ENCODE measurements at places on chromosomes 12 and 14. TPM values are rescaled to one million over a fixed set of nuclear protein-coding genes. Genes with fewer than 3 reads are reported as not detected.
A peak's percentile ranks its signal among the peaks of the same experiment; 100 is the strongest.

DNA sequence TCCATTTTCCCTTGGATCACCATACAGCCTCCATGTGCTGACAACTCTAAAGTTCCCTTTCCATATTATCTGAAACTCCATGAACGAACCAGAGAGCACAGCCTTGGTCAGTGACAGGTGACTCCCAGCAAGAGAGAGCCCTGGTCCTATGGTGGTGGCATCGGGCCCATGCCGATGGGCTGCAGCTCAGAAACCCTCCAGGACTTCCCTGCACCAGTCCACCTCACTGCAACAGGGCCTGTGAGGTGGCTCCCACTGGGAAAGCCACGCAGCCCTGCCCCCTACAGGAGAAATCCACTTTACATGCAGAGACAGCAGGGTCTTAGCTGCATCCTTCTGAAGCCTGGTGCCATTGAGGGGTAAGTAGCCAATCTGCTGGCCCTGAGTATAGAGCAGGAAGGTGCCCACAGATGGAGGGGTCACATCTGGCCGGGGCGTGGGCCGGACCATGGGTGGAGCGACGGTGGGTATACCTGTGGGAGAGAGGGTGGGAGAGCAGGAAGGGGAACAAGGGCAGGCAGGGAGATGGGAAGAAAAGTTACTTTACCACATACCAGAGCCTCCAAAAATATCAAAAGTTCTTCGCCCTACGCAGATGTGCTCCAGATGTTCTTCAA, 24.7 kb downstream of the RTRAF start:
- H3K4me3 ChIP-seq = no peak overlapping the region
- peaks cover 3% of the 10 kb centered on the region for H3K4me1 ChIP-seq
- H3K36me3 ChIP-seq = peaks cover 15% of the 10 kb centered on the region
- no peak for DNase-seq
- H3K27me3 ChIP-seq = peaks cover 10% of the 10 kb centered on the region
- no peak overlapping the region for H3K27ac ChIP-seq

DNA sequence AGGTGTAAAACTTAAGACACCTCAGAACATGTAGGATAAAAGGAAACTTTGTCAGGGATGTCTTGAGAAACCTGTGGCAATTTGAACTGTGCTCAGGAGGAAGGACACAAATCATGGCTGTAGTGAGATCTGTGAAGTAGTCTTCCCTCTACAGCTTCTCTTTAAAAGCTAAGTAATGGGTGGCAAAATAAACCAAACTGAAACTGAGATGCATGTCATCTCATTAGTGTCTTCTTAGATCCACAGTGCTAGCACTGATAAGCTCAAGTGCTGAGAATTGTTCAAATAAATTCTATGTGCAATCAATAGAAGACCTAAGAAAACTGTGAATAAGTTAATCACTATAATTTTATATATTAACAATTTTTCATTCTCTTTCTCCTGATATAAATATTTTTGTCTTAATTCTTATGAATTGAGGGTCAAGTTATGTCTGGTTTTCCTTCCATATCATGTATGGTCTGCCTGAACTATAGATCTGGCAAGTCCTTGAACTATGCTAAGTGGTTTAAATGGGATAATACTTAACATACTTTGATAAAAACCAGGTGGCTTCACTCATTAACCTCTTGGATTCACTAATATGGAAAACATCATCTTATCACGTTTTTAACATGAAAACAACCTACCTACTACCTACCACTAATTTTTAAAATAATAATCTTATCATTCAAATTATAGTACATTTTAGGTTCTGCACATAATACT, 27.2 kb downstream of the SYT1 start:
- no peaks in the 10 kb centered on the region for H3K27me3 ChIP-seq
- no peaks in the 10 kb centered on the region for H3K4me1 ChIP-seq
- DNase-seq = no peak
- no peak overlapping the region for H3K27ac ChIP-seq

- no peaks in the 10 kb centered on the region for H3K27me3 ChIP-seq
- no peak for DNase-seq
- no peak overlapping the region for H3K4me3 ChIP-seq
- peaks cover 17% of the 10 kb centered on the region for H3K4me1 ChIP-seq
These were observed 4.6 kb downstream of the CCDC85C start for GRCh38 chr14:99599393-99599792.

- DNase-seq = peak; percentile 10
- peaks cover 6% of the 10 kb centered on the region for H3K4me1 ChIP-seq
- peak overlapping the region; percentile 41 for H3K4me3 ChIP-seq
- no peaks in the 10 kb centered on the region for H3K36me3 ChIP-seq
- no peak overlapping the region for H3K27ac ChIP-seq
These were observed 3.4 kb downstream of the CKB start for GRCh38 chr14:103519043-103519836.

DNA sequence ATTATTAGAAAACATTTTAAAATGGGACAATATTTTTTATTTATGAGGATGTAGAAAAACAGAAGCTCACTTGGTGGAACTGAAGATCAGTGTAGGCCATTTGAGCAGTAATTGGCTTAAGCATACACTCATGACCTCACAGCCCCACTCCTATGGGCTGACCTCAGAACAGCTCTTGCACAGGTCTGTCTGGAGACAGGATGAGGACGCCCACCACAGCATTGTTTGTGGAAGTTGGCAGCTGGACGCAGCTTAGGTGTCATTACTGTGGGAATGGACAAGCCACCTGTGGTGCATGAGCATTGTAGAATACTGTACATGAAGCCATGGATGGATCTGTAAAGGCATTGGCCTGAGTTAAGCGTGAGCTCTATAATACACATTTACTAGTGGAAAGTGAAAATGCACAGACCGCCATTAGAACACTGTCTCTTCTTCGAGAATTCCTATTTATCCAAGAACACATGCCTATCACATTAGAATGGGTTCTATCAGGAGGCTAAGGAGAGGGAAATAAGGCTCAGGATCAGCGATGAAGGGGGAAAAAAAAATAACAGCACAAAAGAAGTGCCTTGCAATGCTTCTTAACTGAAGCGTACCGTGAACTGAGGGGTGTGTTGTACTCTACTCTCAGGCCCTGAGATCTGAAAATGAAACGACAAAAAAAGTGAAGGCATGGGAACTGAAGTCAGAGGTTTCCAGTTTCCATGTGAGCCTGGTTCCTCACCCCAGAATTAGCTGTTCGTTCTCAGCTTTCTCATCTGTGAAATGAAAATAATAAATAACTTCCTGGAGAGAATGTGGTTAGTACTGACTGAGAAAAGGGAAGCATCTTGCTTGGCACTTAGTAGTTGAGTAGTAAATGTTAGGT, 33.6 kb downstream of the KCNA1 start:
- no peaks in the 10 kb centered on the region for H3K36me3 ChIP-seq
- H3K4me3 ChIP-seq = no peak overlapping the region
- DNase-seq = no peak
- H3K27ac ChIP-seq = no peak overlapping the region

- peaks cover 23% of the 10 kb centered on the region for H3K27me3 ChIP-seq
- H3K4me1 ChIP-seq = no peaks in the 10 kb centered on the region
- no peak for DNase-seq
These were observed 35.5 kb downstream of the CCDC60 start for GRCh38 chr12:119369907-119370546.

GRCh38 chr14:104805326-104805678, 4.4 kb downstream of the ZBTB42 start:
- no peaks in the 10 kb centered on the region for H3K27me3 ChIP-seq
- H3K4me1 ChIP-seq = no peaks in the 10 kb centered on the region
- no peak for DNase-seq
- H3K27ac ChIP-seq = no peak overlapping the region

DNA sequence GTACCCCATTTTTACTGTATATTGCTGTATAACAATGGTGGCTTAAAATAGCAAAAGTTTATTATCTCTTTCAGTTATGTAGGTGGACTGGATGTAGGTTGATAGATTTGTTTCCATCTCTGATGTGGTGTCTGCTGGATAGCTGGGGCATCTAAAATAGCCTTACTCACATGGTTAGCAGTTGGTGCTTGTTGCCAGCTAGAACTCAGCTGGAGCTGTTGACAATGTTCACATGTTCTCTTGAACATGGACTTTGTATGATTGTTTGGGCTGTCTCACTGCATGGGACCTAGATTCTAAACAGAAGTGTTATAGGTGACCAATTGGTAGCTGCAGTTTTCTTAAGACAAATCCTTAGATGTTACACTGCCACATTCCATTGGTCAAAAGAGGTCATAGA, 126.9 kb downstream of the GPHN start:
- H3K4me1 ChIP-seq = no peaks in the 10 kb centered on the region
- no peaks in the 10 kb centered on the region for H3K27me3 ChIP-seq
- no peak overlapping the region for H3K4me3 ChIP-seq

GRCh38 chr14:103014466-103015228, 42.7 kb downstream of the CDC42BPB start:
- peaks cover 18% of the 10 kb centered on the region for H3K27me3 ChIP-seq
- H3K36me3 ChIP-seq = no peaks in the 10 kb centered on the region
- H3K4me3 ChIP-seq = no peak overlapping the region
- no peak overlapping the region for H3K27ac ChIP-seq

- H3K27ac ChIP-seq = no peak overlapping the region
- peaks cover 5% of the 10 kb centered on the region for H3K4me1 ChIP-seq
- no peak for DNase-seq
- no peak overlapping the region for H3K4me3 ChIP-seq
- H3K36me3 ChIP-seq = no peaks in the 10 kb centered on the region
These were observed 55.4 kb upstream of the MED13L start for GRCh38 chr12:116332705-116333380.

DNA sequence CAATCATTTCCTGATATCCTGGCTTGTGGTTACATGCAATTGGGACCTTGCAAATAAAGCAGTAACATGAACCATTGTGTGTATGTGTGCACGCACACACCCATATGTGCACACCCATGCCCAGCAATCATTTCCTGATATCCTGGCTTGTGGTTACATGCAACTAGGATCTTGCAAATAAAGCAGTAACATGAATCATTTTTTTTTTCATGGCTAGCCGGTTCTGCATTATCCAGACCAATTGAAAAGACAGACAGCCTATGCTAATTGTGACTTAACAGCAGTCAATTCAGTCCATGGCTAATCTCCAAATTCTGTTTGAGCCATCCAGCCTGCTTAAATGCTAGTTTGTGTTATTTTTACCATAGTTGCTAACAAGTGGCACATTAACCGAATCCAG, 134.3 kb downstream of the TTC7B start:
- no peak overlapping the region for H3K27ac ChIP-seq
- no peak overlapping the region for H3K4me3 ChIP-seq
- no peak for DNase-seq
- no peaks in the 10 kb centered on the region for H3K36me3 ChIP-seq
- H3K4me1 ChIP-seq = peaks cover 12% of the 10 kb centered on the region
- H3K27me3 ChIP-seq = no peaks in the 10 kb centered on the region

DNA sequence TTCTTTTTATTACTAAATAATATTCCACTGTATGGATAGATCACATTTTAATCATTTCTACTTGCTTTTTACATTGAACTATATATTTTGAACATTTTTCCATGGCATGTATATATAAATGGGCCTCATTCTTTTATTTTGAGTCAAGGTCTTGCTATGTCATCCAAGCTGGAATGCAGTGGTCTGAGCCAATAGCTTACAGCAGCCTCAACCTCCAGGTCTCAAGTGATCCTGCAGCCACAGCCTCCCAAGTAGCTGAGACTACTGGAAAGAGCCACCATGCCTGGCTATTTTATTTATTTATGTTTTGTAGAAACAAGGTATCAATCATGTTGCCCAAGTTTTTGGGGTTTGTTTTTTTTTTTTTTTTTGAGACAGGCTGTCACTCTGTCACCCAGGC, 7.6 kb downstream of the FCF1 start:
- no peak overlapping the region for H3K4me3 ChIP-seq
- H3K27me3 ChIP-seq = no peaks in the 10 kb centered on the region
- peaks cover 21% of the 10 kb centered on the region for H3K36me3 ChIP-seq
- no peak for DNase-seq
- no peak overlapping the region for H3K27ac ChIP-seq
- peaks cover 5% of the 10 kb centered on the region for H3K4me1 ChIP-seq

DNA sequence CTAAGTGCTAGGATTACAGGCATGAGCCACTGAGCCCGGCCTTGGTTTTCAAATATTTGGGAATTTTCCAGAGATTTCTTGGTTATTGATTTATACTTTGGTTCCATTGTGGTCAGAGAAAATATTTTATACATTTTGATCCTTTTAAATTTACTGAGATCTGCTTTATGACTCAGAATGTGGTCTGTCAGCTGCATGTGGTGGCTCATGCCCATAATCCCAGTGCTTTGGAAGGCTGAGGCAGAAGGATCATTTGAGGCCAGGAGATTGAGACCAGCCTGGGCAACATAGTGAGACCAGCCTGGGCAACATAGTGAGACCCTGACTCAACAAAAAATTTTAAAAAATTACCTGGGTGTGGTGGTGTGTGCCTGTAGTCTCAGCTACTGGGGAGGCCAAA, 49.8 kb downstream of the ADCK1 start:
- no peak overlapping the region for H3K4me3 ChIP-seq
- peaks cover 10% of the 10 kb centered on the region for H3K36me3 ChIP-seq
- H3K27ac ChIP-seq = no peak overlapping the region
- H3K27me3 ChIP-seq = no peaks in the 10 kb centered on the region

GRCh38 chr14:26867171-26867757, 269.4 kb upstream of the NOVA1 start:
- no peak for DNase-seq
- H3K4me3 ChIP-seq = no peak overlapping the region
- no peak overlapping the region for H3K27ac ChIP-seq
- H3K27me3 ChIP-seq = no peaks in the 10 kb centered on the region
- H3K4me1 ChIP-seq = no peaks in the 10 kb centered on the region

- no peaks in the 10 kb centered on the region for H3K4me1 ChIP-seq
- H3K36me3 ChIP-seq = no peaks in the 10 kb centered on the region
- H3K4me3 ChIP-seq = no peak overlapping the region
- no peak overlapping the region for H3K27ac ChIP-seq
These were observed 218.9 kb upstream of the CDKN3 start for GRCh38 chr14:54177641-54178621.

DNA sequence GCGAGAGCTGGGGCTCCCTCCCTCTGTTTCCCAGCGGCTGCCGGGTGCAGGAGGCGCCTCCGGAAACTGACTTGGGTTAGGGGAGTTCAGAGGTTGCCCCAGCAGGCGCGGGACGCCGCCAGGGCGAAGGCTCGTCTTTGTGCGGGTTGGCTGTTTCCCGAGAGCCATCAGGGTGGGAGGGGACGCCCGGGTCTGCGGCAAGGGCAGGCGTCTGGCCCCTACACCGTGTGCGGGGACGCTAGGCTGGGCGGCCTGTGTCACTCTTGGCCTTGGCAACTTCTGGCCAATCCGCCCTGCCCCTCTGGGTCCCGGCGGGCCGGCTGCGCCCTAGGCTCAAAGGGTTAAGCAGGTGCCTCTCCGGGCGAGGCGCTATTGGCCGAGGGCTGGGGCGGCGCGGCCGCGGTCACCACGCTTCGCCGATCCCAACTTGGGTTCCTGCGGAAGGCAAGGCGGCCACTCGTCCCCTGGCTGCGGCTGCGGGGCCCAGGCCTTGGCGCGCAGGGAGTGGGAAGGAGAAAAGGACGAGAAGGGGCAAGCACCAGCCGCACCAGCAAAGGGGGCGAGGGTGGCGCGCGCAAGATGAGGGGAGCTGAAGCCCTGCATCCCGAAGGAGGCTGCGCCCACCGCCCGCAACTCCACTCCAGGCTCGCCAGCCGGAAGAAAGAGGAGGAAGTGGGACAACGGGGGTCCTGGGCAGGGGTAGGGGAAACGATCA, 5.6 kb upstream of the NPAS3 start:
- H3K27ac ChIP-seq = no peak overlapping the region
- H3K36me3 ChIP-seq = no peaks in the 10 kb centered on the region
- H3K4me3 ChIP-seq = no peak overlapping the region

The MAP1LC3B2 gene
- total RNA-seq = 1.2 TPM

The CD9 gene
- total RNA-seq = 1.1 TPM

The ACSM4 gene
- not detected for total RNA-seq

The MYH7 gene
- not detected for total RNA-seq

The AQP6 gene
- not detected for total RNA-seq

The MUCL1 gene
- total RNA-seq = 11.3 TPM

The SDS gene
- not detected for total RNA-seq

The ERP27 gene
- 3.7 TPM for total RNA-seq

All from natural killer cell treated with Interleukin-12 subunit alpha and Interleukin-12 subunit beta and Interleukin-15 and Interleukin-18, amount 100 ng/mL, for 72 hours (primary cell).